Coronary artery (tissue), 2 donors: ENCODE measurements at places on chromosomes 5 and 9.

DNA sequence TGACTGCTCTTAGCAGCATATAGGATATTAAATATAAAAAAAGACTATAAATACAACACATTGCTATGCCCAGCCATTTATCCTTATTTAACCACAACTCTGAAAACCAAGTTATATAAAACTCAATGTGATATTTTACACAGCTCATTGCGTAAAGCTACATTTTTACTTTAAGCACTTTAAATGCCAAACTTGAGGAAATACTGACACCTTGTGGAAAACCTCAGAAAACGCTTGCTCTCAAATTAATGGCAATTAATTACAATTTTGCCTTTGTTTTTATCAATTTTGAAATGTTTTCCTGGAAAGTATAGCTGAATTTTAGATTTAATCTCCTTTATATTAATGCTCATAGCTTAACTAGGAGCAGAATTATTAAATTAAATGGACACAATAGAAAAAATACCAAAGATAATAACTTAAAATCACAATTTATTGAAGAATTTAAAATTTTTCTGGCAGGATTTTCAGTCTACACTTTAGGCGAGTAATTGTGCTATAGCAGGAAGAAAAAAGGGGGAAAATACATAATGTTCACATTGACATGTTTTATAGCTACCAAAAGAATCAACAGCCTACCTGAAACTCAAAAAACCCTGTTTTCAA is 25.2 kb upstream of the PLAC8L1 start:
- DNase-seq, result no peak

DNA sequence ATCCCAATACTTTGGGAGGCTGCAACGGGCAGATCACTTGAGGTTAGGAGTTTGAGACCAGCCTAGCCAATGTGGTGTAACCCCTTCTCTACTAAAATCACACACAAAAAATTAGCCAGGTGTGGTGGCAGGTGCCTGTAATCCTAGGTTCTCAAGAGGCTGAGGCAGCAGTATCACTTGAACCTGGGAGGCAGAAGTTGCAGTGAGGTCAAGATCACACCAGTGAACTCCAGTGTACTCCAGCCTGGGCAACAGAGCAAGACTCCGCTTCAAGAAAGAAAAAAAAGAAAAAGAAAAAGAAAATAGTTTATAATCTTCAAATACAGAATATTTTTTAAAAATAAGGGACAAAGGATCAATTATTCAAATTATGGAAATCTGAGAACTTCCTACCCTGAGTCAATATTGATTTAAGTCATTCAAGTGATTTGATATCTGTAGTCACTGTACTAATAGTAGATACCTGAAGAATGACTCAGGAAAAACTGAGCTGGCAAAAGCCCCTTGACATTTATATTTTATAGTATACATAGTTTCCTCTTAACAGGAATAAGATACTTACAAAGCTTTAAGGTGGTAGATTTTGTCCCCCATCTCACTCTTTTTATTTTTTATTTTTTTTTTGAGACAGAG is 61.8 kb downstream of the PTBP3 start:
- DNase-seq, result no peak

GRCh38 chr5:10862085-10862484 is 101.1 kb upstream of the DAP start:
- no peak for DNase-seq

GRCh38 chr5:124956471-124957029 is 210.1 kb upstream of the ZNF608 start:
- DNase-seq, result no peak

DNA sequence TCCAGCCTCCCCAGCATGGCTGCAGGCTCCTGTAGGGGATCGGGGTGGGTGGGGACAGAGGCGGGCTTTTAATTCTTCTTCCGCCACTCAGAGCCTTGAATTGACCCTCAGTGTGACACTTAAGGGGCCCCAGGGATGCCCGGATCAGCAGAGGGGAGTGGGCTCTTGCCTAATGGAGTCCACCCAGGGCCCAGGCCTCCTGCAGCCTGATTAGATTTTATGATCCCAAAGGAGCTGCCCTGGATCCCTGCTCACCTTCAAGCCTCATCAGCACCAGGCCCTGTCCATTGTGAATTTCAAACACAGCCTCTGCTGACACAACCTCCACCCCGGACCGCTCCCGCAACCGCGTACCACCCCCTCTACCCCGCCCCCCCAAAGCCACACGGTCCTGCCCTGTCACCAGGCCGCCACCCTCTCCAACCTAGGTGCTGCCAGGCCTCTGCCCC is 214.1 kb upstream of the IER5L start:
- DNase-seq, result peak; percentile 38
